ENCODE measurements at places on chromosomes 5 and 9. TPM values are rescaled to one million over a fixed set of nuclear protein-coding genes. Genes with fewer than 3 reads are reported as not detected.
A peak's percentile ranks its signal among the peaks of the same experiment; 100 is the strongest.

DNA sequence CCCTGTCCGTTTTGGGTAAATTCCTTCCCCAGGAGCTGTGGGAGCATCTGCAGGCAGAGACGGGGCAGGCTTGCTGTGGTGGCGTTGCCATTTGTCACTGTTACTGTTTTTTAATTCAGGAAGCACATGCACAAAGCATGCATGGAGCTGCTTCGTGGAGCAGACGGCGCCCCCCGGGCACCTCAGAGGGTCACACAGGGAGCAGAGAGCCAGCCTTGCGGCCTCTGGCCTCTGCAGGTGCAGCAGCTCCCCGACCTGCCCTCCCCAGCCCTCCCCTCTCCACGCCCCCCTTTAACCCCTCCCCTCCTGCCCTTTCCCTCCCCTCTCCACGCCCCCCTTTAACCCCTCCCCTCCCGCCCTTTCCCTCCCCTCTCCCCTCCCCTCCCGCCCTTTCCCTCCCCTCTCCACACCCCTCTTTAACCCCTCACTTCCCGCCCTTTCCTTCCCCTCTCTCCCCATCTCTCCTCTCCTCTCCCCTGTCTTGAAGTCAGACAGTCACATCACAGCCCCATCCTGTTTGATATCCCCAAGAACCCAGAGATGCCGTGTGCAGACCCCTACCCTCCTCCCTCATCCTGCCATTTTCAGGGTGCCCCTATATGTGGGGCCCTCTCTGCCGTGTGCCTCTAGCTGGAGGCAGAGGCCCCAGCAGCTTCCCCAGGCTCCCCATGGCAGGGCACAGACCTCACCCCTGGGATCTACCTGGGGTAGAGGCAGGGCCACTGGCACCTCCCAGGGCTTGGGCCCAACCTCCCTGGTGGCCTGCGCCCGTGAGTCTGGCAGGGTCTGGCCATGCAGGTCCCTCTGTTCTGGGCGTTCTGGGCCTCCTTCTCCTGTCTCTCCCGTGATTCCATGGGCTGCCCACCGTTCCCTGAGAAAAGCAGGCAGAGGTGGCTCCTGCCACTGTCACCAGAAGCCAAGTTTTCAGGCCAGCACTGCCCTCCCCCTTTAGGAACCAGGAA is 29.6 kb upstream of the UBAC1 start:
- DNase-seq, result peak; percentile 85

DNA sequence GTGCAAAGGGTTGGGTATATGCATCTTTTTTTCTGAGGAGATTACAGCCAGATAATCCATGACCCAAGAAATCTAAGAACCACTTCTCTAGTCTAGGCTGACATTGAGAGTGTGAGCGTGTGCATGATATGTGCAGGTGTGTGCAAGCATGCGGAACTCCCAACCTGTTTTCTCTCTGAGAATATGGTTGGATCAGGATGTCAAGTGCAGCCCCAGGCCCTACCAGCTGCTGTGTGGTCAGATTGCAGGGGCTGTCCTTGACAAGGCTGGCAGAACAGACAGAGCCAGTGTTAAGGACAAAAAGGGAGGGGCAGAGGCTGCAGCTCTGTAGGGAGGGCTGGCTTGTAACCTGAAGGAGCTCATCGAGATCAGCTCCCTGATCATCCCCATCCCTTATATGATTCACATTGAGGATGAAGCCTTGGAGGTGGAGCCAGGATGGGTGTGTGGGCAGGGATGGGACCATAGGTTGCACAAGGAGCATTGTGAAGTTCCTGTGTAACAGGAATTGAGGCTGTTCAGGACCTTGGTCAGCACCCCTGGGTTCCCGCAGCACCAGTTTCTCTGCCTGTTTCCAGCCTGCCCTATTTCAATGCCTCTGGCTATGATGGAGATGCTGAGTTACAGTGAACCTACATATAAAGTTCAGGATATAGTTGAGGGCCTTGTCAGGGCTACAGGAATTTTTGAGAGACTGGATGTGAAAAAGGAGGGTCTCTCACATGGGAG is 52.6 kb upstream of the ARAP3 start:
- DNase-seq, result peak; percentile 90

GRCh38 chr5:134135091-134135655 is 20.7 kb downstream of the TCF7 start:
- DNase-seq, result no peak

- DNase-seq, result no peak
These were observed 1.1 kb downstream of the MAST4 start for GRCh38 chr5:66597183-66597757.

GRCh38 chr5:90399251-90399650 is 10.3 kb downstream of the CETN3 start:
- no peak for DNase-seq

DNA sequence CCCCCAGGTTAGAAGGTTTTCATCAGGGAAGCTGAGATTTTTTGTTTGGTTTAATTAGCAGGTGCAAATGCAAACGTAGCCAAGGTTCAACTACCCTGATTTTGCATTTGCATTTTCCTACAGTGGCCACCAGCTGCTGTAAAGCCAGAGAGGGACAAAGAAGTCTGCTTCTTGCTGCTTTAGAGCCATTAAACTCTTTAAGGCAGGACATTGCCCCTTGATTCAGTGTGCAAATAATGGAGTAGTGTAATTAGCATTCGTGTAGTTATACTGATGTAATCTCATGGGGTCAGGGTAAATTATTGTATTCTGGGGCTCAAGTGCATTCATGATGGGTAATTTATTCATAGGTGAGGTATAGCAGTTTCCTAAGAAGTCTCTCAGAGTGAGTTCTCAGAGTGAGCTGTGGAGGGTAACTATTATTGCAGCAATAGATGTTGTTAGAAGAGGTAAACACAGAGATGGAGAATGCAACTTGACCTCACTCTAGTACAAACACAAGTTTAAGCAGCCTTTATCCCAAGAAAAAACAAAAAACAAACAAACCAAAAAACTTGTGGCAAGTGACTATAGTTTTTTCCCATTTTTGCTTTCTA is 526.5 kb downstream of the KIF4B start:
- DNase-seq, result no peak

SLC35D2 gene
- total RNA-seq, result 0.51 TPM

BTNL9 gene
- not detected for total RNA-seq

TMEM252 gene
- not detected for total RNA-seq

PLEKHG4B gene
- not detected for total RNA-seq

DNA sequence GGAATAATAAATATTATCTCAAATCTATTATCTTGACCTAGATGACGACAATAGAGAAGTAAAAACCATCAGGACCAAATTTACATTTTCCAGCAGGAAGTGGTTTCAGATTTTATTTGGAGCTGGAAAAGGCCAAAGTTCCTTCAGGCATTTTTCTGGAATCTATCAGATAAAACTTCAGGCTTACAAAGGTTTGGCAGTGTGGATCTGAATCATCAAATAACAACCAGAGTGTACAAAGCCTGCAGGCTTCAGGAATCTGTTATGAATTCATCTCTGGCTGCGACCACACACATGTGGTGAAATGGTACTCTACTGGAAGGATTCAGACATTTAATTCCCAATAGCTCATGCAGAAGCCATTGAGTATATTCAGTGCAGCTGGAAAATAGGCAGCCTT is 726.4 kb upstream of the GRAMD2B start:
- DNase-seq, result no peak

HAPLN1 gene
- not detected for total RNA-seq

- DNase-seq, result no peak
These were observed 153.7 kb upstream of the GRAMD2B start for GRCh38 chr5:126269511-126269910.

OGN gene
- total RNA-seq, result 16.4 TPM

DNA sequence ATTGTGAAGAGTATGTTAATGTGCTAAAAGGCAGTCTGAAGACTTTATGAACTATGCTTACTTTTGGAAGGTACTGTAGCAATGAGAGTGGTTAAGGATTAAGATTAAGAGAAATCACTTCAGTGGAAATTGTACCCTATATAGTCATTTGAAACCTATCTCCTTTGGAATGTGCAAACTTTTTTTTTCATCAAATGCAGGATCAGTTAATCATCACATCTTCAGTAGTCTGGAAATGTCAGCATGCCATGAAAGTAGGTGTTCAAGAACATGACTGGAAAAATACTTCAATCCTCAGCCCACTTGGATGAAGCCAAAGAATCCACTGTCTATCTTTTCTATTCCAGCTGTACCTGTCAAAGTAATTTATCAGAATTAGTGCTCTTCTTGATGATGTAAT is 157.8 kb upstream of the TMEM161B start:
- no peak for DNase-seq

SLC27A4 gene
- 24.4 TPM for total RNA-seq

- peak; percentile 95 for DNase-seq
These were observed 835 bp downstream of the MCIDAS start for GRCh38 chr5:55226027-55226933.

DNA sequence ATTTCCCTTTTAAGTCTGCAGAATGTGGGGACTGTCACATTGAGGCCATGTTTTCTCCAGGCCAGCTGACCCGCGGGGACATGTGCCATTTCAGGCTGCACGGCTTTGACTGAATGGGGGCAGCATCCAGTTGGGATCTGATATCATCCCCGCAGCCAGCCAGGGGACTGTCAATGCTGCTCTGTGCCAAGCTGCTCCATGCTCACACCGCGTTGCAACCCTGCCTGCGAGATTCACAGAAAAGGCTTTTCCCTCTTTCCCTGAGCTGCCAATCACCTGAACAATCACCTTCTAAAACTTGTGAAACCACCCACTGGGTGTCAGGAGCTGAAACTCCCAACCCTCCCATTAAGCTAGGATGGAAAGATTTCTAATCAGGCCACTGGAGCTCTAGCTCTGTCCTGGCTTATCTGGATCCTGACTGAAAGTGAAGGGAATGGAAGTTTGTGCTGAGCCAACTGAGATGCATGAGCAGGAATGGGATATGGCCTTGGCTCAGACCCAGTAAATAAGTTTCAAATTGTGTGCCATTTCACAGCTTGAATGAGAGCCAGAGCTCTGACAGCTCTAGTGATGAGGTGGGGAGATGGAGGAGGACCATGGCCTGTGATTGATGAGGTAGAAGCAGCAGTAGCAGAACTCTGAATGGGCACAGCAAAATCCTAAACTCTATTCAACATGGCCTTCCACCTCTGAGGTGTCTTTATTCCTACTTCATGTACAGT is 34.5 kb upstream of the ZNF366 start:
- DNase-seq, result no peak

SPATA31D4 gene
- total RNA-seq, result not detected

DNA sequence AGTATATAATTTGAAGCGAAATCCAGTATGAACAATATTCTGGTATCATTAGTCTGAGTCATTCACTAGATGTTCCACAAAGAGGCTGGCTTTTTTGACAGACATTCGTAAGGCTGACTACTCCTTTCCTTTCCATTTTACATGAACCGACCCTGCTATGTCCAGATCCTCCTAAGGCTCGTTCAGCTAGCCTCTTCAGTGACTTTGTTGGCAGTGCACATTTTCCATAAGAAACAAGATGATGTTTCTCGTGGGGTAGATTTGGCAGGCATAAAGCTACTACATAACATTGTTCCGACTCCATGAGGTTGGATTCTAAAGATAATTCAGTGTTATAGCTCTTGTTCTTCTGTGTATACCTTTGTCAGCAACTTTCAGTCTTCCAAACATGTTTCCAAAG is 49.0 kb downstream of the ZNF462 start:
- no peak for DNase-seq

GRCh38 chr5:159021136-159021900 is 78.4 kb downstream of the EBF1 start:
- DNase-seq, result no peak

- no peak for DNase-seq
These were observed 62.6 kb downstream of the PPARGC1B start for GRCh38 chr5:149792540-149793255.

- peak; percentile 6 for DNase-seq
These were observed 122.7 kb downstream of the DENND1A start for GRCh38 chr9:123807251-123807650.

DNA sequence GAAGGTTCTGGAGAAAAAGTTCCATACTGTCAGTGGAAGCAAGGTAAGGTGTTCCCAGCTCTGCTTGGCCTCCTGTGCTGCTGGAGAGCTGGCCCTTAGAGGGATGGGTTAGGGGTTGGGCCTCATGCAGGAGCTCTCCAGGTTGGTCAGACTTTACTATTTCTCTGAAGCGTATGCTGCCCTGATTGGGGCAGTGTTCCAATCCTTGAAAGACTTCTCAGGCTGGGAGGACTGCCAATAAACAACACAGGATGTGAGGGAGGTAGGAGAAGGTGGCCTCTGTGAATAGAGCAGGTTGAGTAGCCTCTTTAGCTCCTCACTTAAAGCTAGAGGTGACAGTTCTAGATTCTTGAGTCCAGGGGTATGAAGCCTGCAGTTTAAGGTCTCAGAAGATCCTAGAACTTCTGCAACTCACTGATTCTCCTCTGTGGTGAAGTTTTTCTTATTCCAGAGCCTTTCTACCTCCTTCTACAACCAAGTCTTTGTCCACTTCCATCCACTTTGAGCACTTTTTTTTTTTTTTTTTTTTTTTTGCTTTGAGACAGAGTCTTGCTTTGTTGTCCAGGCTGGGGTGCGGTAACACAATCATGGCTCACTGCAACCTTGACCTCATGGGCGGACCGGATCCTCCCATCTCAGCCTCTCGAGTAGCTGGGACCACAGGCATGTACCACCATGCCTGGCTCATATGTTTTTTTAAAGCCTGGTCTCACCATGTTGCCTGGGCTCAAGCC is 3.0 kb downstream of the HNRNPAB start:
- DNase-seq, result no peak

MARCHF11 gene
- total RNA-seq, result not detected

- DNase-seq, result no peak
These were observed 1440.2 kb upstream of the ACO1 start for GRCh38 chr9:30944225-30944569.

DNA sequence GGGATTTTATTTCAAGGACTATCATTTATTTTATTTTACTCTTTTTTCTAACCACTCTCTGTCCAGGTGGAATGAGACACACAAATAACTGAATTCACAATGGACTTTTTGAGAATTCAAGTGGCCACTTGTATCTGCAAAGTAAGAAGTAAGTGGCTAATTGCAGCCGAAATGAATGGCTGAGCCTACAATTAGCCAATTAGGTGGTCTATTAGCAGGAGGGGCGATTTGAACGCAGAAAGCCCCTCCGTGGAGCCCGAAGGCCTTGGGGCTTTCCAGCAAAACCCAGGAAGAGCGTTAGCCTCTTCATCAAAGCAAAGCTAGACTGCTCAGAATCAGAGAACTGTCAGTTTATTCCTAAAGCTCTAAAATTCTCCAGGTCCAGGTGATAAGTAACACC is 176.9 kb downstream of the EBF1 start:
- no peak for DNase-seq

DNA sequence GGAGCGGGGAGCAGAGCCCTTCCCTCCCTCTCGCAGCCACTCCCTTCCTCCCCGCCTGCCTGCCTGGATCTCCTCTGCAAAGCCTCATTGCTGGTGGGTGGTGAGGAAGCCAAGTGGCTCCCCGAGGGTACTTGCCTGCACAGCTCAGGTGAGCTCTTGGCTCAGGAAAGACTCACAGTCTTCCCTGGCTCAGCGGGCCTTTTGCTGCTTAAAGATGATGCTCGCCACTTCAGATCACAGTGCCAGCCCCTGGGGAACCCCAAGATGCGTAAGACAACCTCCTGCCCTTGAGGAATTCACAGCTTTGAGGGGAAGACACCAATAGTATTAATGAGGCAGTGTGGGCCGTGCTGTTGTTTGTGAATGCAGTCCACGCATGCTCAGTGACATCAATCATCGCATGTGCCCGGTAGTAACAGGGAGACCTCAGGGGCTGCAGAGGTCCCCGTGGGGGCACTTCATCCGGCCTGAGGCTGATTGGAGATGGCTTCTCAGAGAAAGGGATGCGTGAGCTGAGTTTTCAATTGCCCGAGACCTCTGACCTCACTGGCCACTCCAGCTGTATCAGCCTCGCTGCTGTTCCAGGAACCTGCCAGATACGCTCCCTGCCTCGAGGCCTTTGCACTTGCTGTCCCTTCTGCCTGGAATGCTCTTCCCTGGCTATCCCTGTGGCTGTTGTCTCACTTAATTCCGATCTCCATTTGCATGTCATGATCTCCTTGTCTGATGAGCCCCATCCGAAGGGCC is 36.8 kb downstream of the ERGIC1 start:
- no peak for DNase-seq
